ENCODE measurements at places on chromosomes 3 and 15.

DNA sequence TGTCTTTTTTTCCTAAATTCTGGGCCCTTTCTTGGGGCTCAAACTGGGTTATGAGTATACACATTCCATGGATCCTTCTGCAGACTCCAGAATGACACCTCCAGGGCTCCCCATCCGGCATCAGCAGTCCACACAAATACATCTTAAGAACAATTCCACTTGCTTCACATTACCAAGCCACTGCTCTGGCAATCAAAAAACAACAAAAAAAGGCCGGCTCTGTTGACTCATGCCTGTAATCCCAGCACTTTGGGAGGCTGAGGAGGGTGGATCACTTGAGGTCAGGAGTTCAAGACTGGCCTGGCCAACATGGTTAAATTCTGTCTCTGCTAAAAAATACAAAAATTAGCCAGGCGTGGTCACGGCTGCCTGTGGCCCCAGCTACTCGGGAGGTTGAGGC is 49.9 kb upstream of the LPP start:
- no peak for DNase-seq

DNA sequence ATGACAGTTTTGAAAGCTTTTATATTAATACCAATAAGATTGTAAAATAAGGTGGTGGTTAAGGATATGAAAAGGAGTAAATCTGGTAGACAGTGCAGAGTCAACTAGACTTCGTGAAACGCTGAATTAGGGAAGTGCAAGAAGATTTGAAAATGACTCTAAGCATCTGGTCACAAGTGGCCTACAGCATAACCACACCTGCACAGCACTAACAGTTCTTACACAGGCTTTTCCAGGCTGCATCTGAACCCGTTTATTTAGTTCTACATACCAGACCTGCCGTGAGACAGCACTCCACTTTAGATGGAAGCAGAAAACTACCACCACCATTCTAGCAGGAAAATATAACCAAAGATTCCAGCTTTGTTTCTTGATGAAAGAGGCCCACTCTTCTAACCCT is 1.9 kb downstream of the DMXL2 start:
- DNase-seq = peak; percentile 24

- no peak for DNase-seq
These were observed 31.9 kb downstream of the ROBO2 start for GRCh38 chr3:77071809-77072208.

DNA sequence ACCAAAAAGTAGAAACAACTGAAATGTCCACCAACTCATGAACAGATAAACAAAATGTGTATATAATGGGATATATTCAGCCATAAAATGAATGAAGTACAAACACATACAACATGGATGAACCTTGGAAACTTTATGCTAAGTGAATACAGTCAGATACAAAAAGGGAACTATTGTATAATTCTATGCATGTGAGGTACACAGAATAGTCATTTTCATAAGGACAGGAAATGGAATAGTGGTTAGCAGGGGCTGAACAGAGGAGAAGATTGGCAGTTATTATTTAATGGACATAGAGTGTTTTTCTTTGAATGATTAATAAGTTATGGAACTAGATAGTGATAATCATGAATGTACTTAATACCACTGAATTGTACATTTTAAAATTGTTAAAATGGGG is 20.0 kb upstream of the TRANK1 start:
- DNase-seq = no peak

- no peak for DNase-seq
These were observed 19.5 kb downstream of the PPCDC start for GRCh38 chr15:75042730-75043508.

- DNase-seq = no peak
These were observed 58.5 kb downstream of the LPP start for GRCh38 chr3:188212308-188212969.

GRCh38 chr3:105343991-105344390 is 22.7 kb upstream of the ALCAM start:
- DNase-seq = no peak

- DNase-seq = no peak
These were observed 9.6 kb upstream of the MYZAP start for GRCh38 chr15:57582090-57582489.

DNA sequence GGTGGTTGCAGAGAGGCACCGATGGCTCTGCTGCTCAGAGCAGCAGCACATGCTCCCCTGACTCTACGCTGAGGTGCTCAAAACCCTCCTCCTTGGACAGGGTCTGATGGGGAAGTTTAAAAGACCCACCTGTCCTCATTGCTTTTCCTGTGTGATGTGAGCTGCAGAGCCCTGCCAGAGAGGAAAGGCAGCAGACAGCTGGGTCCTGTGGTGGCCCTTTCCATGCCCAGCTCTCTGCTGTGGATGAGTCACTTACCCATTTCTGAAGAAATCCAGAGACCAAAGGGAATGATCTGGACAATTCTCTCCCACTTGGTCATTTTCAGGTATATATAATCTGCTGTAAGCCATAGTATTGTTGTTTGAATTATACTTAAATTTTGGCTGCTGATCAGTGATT is 121.7 kb downstream of the CHDH start:
- no peak for DNase-seq

DNA sequence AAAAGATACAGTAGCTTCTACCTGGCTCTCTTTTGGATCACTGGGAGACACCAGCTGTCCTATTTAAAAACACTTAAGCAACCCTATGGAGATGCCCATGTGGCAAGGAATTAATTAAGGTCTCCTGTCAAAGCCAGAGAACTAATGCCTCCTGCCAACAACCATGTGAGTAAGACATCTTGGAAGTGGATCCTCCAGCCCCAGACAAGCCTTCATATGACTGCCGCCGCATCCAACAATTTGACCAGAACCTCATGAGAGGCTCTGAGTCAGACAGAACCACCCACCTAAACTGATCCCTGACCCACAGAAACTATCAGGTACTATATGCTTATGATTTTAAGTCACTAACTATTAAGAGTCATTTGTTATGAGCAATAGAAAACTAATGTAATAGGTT is 22.3 kb downstream of the IFT80 start:
- no peak for DNase-seq

GRCh38 chr3:31167666-31168065 is 273.2 kb upstream of the GADL1 start:
- no peak for DNase-seq

DNA sequence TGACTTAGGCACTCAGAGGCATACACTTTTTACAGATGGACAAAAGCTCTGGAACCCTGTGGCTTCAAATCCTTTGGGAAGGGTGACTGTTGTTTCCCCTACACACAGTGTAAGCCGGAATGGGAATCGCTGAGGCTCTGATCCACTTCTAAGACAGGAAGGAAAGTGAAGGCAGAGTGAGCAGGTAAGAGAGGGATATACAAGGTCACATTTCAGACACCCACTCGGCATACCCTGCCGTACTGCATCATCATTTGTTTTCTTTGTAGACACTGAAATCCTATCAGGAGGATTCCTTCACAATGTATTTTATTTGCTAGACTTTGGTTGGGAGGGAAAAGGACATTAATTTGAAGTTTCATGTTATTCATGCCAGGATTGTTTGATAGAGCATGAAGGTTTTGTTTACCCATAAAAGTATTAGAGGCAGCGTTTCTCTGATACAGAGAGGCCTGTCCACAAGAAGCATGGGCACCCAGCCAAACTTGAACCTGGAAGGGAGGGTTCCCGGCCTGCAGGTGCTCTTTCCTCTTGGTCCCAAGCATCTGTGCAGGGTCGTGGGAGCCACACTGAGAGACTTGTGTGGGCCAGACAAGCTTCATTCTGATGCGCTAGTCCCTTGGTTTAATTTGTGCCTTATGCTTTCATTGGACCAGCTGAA is 21.9 kb upstream of the POLR2M start:
- DNase-seq = peak; percentile 3

GRCh38 chr15:79897701-79898113 is 893 bp upstream of the MTHFS start:
- DNase-seq = no peak

- no peak for DNase-seq
These were observed 10.8 kb downstream of the LYSMD4 start for GRCh38 chr15:99722406-99722805.

- DNase-seq = peak; percentile 13
These were observed 12.0 kb downstream of the TBC1D5 start for GRCh38 chr3:17730318-17730967.

DNA sequence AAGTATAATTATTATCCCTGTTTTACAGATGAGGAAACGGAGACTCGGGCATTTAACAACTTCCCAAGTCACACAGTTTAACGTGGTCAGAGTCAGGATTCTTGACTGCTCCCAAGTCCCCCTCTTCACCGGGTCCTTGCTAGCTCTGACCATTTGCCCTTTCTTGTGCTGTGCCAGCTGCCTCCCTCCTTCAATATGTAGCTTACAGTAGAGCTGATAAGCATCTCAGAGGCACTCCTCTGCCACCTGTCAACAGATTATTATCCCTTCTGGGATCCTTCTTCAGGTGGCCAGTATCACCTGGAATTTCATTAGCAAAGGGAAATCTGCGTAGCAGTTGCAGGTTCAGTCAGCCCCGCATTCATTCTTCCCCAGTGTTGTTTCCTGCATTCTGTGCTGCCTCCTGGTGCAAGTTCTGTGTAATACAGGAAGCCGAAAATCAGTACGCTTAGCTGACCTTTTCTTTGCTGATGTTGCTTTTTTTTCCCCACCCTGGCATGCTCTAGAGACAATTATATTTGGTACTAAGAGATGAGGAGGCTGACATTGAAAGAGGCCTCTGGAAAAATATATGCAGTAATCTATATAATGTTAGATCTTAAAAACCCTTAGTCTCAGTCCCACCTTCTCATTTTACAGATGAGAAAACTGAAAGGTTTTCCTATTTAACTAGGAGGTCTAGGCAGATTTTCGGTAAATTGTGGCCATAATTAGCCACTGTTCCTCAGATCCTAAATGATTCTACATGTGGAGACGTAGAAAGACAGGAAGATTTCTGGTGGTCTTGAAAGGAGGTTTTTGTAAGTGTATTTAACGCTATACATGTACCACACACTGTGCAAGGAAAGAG is 24.8 kb downstream of the TMOD2 start:
- DNase-seq = peak; percentile 28

GRCh38 chr3:126295407-126295939 is 61.7 kb downstream of the KLF15 start:
- no peak for DNase-seq

- no peak for DNase-seq
These were observed 47.2 kb downstream of the CD86 start for GRCh38 chr3:122102191-122102935.

DNA sequence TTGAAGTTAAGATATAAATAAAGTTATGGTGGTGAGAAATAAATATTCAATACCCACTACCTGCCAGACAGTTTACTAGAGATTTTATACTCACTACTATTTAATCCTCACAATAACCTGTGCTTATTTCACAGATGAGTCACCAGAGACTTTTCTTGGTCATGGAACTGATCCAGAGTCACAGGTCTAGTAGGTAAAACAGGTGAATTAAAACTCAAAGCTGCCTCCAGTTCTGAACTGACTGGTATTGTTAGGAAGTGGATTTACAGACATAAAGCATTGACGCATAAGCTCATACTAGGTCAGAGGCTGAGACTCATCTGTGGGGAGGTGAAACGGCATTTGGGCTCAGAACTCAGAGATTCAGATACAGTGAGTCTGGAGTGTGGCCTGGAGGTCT is 1009.9 kb downstream of the AGBL1 start:
- no peak for DNase-seq

- DNase-seq = no peak
These were observed 10.6 kb downstream of the NCEH1 start for GRCh38 chr3:172700256-172700655.

DNA sequence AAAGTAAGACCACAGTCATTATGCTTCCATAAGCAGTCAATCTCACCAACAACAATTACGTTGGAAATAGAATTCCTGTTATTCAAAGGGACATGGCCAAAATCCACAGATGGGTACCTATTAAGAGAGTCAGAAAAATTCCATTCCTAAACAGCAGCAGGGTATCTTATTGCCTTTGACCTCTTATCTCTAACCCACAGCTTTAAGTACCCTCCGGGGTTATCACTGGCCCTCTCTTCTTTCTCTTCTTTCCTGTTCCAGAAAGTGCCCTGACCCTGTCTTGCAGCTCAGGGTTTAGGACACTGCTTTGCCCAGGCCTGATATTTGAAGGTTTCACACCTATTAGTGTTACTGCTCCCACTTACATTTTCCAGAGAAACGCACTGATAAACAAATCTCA is 428.7 kb downstream of the TBC1D5 start:
- no peak for DNase-seq

GRCh38 chr15:83379579-83379959 is 67.6 kb upstream of the SH3GL3 start:
- DNase-seq = no peak

DNA sequence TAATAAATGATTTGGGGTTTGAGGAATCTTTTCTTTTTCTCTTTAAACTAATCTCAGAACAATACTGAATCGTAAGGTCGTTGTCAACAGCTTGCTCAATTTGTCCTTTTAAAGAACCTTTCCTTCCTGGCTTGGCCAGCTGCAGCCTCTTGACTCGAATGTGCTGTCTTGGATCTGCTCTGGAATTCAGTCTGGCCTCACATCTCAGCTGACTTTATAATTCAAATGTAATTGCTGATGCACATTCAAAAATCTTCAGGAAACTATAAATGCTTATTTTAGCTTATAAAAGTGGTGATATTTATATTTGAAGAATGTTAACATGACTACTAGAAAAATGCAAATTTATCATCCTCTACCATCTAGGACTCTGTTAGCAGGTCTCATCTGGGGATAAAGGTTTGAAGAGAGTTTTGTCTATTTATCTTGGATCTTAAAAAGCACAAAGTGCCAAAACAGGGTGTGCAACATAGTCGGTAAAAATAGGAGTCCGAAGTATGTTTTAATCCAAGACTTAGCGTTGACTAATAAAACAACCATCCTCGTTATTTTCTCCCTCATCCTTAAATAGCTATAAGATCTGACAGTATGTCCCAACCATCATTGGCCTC is 1035.2 kb downstream of the MCTP2 start:
- DNase-seq = no peak

GRCh38 chr15:89630260-89630659 is 25.0 kb downstream of the KIF7 start:
- DNase-seq = no peak

DNA sequence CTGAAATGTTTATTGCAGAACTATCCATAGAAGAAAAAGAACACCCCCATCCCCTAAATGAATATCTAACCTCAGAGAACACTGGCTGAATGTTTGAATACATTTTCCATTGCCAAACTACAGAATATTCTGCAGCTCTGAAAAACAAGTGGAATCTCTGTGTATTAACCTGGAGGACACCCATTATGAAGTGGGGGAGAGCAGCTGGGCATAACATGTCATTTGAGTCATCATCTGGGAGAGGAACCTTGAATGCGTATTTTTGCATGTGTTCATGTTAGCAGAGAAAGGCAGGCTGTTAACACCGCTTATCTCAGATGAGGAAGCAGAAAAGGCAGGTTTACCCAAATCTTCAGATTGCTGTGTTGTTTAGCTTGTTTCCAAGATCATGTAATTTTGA is 31.5 kb downstream of the ESYT3 start:
- DNase-seq = no peak
